Adipocyte (in vitro differentiated cells): ENCODE measurements at places on chromosomes 1 and 21.
A peak's percentile ranks its signal among the peaks of the same experiment; 100 is the strongest.

GRCh38 chr21:39077876-39078275 is 105.4 kb downstream of the PSMG1 start:
- DNase-seq: no peak

DNA sequence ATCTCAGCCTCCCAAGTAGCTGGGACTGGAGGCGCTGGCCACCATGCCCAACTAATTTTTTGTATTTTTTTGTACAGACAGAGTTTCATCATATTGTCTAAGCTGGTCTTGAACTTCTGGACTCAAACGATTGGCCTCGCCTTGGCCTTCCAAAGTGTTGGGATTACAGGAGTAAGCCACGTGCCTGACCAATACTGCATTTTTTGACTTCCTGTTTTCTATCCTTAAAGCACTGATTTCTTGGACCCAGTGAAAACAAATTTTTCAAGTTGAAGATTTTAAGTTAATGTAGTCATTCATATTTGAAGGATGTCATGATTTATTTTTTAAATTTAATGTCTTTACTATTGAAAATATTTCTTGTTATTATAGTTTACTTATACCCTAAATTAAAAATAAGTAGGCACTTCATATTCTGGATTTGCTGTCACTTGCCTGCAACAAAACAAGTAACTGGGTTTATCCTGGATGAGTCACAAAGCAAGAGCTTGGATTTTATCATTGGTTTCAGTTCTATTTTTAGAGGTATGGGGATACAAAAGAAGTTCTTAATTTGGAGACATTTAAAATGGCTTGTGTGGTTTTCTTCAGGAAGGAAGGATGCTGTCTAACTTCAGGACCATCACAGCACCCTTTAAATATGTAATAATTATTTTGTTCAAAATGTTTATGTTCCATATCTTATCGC is 2.2 kb upstream of the VPS45 start:
- DNase-seq: peak; percentile 68

GRCh38 chr1:180908074-180908765 is 4.5 kb upstream of the KIAA1614 start:
- DNase-seq: no peak

DNA sequence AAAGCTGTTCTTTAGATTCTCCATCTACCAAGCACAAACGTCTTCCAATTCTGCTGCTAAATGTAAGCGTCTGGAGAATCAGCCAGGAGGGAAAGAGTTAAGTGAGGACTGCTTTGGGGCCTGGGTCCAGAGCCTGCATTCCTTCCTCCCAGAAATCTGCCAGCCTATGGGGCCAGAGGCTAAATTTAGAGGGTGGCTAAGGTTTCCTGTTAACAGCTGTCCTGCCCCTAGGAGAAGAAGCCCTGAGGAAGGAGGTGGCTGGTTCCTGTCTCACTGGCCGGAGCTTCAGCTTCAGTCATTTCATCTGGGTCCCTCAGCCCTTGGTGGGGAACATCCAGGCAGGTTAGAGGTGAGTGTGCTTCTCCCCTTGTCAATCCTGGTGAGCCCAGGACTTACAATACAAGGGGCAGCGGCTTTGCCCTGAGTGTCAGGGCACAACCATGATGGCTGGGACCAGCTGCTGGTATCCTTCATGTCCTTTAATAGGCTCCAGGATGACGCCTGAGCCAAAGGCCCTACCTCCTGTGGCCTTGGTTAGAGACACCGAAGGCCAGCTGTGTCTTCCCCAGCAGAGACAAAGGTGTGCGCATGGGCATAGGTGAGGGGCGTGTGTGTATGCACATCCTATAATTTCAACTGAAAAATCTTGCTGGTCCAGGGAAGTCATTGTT is at the start of gene STYXL2:
STYXL2 (plus strand) TSS at position 230 of the 671 bp plus-strand sequence. CDS start 775 bp downstream, outside the sequence.
- no peak for DNase-seq

DNA sequence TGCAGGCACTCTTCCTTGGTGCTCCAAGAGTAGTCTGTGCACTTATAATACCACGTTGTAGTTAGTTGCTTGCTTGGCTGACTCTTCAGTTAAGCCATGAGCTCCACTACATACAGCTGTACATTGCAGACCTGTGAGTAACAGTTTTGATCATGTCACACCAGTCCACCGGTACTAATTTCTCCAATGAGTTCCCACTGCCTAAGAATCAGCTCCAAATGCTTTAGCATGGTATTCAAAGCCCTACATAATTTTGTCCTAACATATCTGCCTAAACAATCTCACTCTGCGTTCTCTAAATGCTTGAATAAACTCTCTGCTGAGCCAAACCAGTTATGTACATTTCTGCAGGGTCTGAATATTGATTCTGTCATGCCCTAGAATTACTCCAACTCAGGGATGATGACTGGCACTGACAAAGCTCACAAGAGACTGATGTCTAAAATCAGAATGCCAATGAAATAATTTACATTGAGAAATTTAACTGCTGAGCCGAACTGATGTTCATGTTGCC is 200.7 kb downstream of the LHX8 start:
- peak; percentile 13 for DNase-seq

- DNase-seq: no peak
Observed at GRCh38 chr1:19738076-19738475, 61.6 kb downstream of the TMCO4 start.

GRCh38 chr1:43994794-43995790 is 3.7 kb downstream of the CCDC24 start:
- DNase-seq: peak; percentile 29

- peak; percentile 95 for DNase-seq
Observed at GRCh38 chr1:40267767-40268187, 9.7 kb downstream of the ZMPSTE24 start.

GRCh38 chr1:8602471-8603219 is 214.8 kb downstream of the RERE start:
- no peak for DNase-seq

DNA sequence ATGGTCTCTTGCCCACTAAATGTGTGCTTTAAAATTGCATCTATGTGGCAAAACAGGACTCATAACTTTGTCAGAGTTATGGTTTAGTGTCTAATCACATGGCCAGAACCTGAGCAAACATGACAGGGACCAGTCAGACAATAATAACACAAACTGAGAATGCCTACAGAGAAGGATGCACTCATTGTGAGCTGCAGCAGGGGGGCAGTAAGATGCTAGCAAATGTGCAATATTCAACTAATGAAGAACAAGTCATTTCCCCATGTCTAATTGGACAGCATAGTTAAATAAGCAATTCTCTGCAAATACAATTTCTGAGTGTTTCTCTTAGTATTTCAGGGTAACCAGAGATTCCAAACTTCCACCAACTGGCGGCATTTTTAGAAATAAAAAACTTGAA is 30.8 kb downstream of the SPAG17 start:
- no peak for DNase-seq

- DNase-seq: peak; percentile 69
Observed at GRCh38 chr1:16012590-16013219, 5.1 kb downstream of the HSPB7 start.

DNA sequence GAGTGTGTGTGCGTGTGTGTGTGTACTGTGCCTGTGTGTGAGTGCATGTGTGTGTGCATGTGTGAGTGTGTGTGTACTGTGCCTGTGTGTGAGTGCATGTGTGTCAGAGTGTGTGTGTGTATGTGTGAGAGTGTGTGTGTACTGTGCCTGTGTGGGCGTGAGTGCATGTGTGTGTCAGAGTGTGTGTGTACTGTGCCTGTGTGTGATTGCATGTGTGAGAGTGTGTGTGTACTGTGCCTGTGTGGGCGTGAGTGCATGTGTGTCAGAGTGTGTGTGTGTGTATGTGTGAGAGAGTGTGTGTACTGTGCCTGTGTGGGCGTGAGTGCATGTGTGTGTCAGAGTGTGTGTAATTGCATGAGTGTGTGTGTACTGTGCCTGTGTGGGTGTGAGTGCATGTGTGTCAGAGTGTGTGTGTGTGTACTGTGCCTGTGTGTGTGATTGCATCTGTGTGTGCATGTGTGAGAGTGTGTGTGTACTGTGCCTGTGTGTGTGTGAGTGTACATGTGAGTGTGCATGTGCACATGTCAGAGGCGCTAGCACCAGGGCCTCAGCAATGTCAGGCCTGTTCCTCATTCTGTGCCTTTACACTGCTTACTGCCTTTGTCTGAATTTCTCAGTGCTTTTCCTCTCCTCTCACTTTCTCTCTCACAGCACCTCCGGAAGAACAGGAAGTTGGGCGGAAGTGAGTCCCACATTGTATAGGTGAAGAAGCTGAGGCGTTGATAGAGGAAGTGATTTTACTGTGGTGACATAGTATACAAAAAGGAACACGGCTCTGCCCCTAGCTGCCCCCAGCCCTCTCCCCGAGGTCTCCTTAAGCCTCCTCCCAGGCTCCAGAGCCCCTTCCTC is 4.9 kb downstream of the SLC5A9 start:
- no peak for DNase-seq

GRCh38 chr1:46197964-46198811 is at the start of gene POMGNT1:
TSS of gene POMGNT1 (minus strand) at chr1:46198434. CDS start at chr1:46197821, 613 bp downstream.
- peak; percentile 88 for DNase-seq

DNA sequence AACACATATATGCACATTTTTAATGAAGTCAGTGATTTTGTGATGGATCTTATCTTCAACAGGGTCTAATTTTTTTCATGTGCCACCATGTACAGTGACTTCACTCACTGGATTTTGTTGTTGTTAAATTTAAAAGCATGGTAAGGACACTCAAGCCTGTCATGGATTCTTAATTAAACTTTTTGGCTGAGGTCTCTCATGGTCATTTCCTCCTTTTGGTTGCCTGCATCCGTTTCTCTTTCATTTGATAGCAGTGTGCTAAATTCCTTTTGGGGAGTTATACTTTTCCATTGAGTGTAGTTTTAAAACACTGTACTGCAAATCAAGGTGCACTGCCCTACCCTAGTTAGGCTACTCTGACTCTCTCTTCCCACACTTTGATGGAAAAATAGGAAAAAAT is 13.2 kb upstream of the CRB1 start:
- no peak for DNase-seq

DNA sequence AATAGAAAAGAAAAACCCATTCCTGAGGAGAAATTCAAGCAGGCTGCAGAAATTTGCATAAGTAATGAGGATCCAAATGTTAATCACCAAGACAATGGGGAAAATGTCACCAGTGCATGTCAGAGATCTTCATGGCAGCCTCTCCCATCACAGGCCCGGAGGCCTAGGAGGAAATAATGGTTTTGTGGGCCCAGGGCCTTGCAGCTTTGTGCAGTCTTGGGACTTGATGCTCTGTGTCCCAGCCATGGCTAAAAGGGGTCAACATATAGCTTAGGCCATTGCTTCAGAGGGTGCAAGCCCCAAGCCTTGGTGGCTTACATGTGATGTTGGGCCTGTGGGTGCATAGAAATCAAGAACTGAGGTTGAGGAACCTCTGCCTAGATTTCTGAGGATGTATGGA is 22.7 kb downstream of the RAB3GAP2 start:
- no peak for DNase-seq

DNA sequence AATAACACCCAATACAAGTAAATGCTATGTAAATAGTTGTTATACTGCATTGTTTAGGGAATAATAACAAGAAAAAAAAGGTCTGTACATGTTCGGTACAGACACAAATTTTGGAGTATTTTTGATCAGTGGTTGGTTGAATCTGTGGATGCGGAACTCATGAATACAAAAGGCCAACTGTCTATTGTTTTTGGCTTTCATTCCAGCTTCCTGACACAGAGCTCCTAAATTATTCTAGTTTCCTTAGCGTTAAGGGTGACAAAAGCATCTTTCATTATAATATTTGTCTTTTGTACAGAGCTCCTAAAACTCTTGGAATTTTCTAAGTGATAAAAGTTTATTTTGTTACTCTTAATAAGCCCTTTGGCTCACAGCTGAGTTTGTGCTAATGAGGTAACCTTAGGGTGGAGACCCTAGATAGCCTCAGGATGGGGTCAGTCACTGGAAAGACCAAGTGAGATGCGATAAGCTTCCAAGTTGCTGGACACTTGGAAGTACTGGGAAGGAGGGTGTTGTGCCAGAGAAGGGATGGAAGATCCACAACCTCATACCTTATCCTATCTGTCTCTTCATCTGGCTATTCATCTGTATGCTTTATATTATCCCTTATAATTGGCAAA is 57.4 kb upstream of the PRRC2C start:
- no peak for DNase-seq

DNA sequence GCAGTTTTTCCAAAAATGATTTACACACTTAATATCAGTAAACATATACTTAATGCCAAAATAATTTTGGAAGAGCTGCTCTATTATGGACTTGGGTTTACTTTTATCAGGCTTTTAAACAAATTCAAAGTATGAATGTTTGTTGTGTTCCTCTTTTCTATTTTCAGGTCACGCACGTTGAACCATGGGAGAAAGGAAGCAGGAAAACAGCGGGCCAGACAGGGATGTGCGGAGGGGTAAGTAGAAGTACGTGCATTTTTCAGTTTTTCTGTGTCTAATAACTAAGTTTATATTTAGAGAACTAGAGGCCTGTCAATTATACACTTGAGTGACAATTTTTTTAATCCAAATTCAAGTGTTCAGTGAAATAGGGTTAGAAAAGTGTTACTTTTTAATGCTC is 3.4 kb downstream of the PRPF38B start:
- DNase-seq: no peak

DNA sequence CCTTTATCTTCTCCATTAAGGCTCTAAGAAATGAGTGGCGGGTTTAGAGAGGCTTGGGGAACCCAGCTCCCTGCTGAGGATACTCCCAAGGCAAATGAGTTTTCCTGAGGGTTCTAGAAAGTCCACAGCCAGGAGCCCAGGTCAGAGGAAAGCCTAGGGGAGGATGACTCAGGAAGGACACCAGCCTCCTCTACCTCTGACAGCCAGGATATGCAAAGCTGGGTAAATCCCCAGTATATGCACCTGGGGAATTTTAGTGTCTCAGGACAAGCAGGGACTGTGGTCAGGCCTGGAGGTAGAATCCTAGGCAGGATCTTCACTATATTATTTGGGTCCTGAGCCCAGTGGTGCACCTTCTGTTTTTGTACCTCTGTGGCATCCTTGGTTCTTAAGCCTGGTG is 23.5 kb upstream of the WNT4 start:
- DNase-seq: no peak

GRCh38 chr1:7393136-7393535 is 378.0 kb upstream of the VAMP3 start:
- DNase-seq: no peak

DNA sequence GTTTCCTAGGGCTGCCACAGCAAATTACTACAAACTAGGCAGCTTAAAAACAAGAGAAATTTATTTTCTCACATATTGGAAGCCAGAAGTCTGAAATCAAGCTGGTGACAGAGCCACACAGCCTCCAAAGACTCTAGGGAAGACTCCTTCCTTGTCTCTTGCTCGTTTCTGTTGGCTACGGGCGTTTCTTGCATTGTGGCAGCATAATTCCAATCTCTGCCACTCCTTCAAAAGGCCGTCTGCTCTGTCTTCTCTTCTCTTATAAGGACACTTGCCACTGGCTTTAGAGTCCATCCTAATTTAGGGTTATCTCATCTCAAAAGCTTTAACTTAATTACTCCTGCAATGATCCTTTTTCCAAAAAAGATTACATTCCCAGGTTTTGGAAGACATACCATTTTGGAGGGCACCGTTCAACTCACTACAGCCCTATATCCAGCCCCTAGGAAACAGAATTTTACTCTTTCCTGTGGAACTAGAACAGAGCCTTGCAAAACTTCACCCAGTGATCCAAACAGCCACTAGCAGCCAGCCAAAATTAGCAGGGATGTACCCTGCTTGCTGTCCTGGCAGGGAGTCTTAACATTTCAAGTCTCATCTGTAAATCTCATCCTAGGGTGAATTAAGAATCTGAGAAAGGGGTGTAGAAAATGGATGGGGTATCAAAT is 9.2 kb downstream of the STYXL2 start:
- no peak for DNase-seq

GRCh38 chr21:37916310-37917051 is at the start of gene KCNJ6:
TSS of gene KCNJ6 (minus strand) at chr21:37916457. CDS start at chr21:37840682, 75,775 bp downstream.
- DNase-seq: peak; percentile 85
